ENCODE measurements at places on chromosomes 5 and 9.

- no peak for DNase-seq
Observed at GRCh38 chr9:128144239-128145181, 4.7 kb upstream of the LCN2 start.

GRCh38 chr9:116873937-116874914, 187.1 kb downstream of the TRIM32 start:
- no peak for DNase-seq

- no peak for DNase-seq
Observed at GRCh38 chr5:67476531-67476930, 279.9 kb upstream of the CD180 start.

DNA sequence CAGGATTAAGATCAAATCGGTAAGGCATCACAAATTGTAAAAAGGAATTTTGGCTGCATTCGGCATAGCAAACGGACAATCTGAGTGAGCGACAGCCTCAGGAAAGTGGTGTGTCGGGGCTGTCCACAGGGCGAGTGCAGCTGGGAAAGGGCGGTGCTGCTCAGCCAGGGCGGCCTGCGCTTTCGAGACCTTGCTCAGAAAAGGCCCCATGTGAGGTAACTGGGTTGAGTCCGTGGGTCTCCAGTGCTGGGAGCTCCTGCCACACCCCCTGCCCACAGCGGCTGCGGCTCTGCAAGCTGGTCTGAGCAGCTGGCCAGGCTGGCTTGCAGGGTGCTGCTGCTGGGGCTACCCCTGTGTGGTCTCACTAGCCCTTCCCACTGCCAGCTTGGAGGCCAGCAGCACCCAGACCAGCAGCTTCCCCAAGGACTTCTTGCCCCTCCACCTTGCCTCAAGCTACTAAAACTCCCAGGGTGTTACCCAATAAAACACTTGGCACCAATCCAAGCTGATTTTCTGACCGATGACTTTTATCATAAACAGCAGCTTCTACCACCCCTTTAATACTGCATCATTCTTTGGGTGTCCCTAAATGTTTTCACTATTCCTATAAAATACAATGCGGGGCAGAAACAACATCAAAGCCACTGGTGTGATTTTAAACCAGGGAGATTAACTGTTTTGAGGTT, 6.2 kb downstream of the SURF2 start:
- DNase-seq = no peak

- no peak for DNase-seq
Observed at GRCh38 chr9:112033237-112034215, 136.9 kb downstream of the UGCG start.

DNA sequence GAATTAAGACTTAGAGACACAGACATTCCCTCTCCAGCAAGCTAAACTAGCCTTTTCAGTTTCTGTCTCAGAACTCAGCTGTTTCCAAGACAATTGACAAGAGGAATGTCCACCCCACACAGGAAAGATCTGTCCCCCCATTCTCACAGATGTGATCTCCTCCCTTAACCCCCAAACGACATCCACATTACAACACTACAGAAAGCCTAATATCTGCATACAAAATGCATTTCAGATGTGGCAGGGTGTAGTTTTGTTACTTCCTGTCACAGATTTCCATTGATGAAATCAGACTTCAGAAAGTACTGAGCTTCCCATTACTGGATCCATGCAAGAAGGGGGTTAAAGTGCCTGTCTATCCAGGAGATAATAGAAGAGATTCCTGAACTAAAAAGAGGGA, 2.9 kb upstream of the ARSI start:
- no peak for DNase-seq

DNA sequence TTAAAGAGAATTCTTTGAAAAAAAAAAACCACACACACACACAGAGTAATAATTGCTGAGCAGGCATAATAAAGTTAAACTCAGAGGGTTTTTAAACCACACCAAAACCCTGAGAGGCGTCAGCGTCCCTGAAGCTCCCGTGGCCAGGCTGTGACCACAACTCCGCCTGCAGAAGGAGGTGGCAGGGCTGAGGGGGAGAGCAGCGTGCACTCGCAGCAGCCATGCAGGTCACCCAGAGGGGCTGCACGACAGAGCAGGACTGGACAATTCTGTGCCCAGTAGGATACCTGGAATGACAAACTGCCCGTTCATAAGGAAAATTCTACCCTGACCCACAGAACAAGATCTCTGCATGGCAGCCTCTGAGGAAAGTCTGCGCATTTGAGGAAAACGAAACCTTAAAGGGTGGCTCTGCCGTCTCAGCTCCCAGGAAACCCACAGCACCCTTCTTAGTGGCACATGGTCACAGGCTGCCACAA, 44.0 kb downstream of the ROR2 start:
- DNase-seq = peak; percentile 8

GRCh38 chr9:123440256-123440655, 84.3 kb downstream of the CRB2 start:
- no peak for DNase-seq

- DNase-seq = no peak
Observed at GRCh38 chr5:72009280-72009679, 98.0 kb upstream of the MAP1B start.

- DNase-seq = no peak
Observed at GRCh38 chr5:131150408-131150807, 14.6 kb downstream of the HINT1 start.

DNA sequence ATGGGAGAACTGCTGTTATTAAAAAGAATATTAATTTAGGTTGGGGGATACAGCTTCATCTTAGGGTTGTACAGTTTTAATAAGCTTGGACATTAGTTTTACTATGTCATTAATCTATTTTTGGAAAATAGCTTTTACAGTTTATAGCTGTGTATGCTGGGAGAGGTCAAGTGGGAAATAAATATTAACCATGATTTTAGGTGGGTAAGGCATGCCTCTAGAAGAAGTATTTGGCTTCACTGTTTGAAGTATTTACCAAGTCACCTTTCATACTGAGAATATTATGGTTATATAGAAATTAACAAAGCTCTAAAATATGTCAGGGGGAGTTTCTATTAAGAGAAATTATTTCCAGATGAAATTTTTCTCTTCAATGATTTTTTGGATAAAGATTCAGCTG, 5.2 kb downstream of the C5orf22 start:
- no peak for DNase-seq

GRCh38 chr5:88542786-88543185, 274.1 kb upstream of the TMEM161B start:
- no peak for DNase-seq

DNA sequence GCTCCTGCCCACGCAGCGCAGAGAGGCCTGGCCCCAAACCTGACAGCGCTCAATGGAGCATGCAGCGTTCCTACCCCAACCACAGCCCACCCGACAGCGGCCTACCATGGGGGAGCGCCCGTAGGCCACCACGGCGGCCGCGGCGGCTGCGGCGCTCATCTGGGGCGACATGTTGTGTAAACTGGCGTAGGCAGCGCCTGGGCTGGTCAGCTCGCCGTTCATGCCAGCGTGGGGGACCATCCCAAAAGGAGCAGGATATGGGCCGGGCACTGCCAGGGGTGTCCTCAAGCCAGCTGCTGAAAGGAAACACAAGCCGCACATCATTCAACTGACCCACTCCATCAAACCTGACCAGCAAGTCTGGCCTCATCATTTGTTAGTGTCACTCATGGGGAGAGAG, 77.7 kb downstream of the TLE1 start:
- DNase-seq = no peak

- DNase-seq = peak; percentile 65
Observed at GRCh38 chr5:139747583-139748504, 47.8 kb upstream of the PSD2 start.

DNA sequence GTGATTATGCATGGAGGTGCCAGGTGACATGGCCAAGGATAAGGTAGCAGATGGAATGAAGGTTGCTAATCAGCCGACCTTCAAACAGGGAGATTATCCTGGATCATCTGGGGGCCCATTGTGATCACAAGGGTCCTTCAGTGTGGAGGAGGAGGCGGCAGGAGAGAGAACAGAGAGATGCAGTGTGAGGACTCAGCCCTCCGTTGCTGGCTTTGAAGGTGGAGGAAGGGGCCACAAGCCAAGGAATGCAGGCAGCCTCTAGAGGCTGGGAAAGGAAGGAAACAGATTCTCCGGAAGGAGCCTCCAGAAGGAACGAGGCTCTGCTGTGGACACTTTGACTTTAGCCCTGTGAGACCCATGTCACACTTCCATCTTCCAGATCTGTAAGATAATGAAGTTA, 27.4 kb upstream of the EEIG1 start:
- DNase-seq = no peak

- no peak for DNase-seq
Observed at GRCh38 chr9:82604947-82605656, 457.8 kb downstream of the RASEF start.

GRCh38 chr9:136007934-136008692, 46.9 kb upstream of the UBAC1 start:
- DNase-seq = no peak

DNA sequence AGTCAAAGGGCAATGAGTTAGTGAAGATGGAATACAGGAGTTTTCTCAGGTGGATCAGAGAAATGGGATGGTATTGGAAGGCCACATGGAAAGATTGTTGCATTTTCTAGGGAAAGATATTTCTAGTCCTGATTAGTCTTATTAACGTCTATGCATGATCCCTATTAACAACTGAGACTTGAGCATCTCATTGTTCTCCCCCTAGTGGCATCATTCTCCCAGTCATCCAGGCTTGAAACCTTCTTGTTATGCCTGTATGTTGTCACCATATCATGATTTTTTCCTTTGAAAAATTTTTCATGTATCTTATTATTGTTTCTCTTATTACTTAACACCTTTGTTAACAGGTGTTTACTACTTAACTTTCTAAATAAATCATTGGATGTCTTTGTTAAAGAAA, 34.4 kb downstream of the KIF2A start:
- DNase-seq = no peak

DNA sequence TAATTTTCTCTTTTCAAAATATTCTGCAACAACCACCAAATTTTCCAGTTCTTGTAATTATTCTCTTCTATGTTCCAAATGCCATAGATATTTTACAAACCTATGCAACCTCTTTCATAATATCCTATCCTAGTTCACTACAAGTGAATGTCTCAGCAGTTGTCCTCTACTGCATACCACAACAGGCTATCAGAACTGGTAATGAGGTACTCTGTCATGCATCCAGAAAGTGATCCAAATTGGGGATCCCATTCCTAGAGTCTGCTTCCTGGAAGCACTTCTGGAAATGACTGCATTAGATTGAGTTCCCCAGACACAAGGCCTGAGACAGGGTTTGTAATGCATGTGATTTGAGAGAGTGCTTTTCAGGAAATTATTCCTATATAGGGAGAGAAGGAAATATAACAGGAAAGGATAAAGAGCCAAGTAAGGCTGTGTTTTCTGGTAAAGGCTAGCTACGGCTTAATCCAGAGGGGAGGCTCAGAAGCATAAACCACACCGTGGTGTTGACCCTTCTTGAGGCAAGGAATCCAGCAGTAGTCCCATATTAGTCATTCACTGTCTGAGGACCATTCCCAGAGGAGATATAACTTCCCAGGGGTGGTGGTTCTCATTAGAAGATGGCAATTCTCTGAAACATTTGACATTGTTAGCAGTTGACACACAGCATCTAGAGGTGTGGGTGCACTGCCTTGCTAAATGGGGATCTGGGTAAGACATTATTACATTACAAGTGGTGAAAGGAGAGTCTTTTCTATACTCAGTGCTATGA, 80.3 kb upstream of the FST start:
- no peak for DNase-seq

DNA sequence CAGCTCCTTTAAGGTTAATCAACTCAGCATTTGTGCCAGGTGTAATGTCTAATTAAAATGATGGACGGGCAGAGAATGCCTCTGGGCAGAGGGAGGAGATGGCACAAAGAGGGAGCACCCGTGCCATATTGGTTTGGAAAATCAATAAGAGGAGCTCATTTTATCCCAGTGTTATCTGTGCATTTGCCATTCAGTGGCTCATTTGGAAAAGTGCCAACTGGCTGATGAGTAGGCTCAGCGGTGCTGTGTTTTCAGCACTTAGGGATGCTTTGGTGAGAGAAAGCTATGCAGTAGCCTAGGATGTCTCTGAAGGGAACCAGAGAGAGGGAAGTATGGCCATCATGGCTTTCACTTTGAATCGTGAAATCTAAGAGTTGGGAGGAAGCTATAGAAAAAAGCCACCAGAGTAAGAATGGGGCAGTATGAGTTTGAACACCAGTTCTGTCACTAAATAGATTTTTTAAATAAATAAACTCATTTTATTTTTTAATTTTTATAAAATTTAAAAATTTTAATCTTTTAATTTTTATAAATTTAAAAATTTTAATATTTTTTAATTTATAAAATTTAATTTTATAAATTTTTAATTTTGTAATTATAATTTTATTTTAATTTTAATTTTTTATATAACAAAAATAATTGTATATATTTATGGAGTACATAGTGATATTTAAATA, 472.8 kb downstream of the BRINP1 start:
- no peak for DNase-seq

GRCh38 chr5:122816756-122817155, 28.7 kb upstream of the SNX24 start:
- DNase-seq = no peak

- DNase-seq = peak; percentile 12
Observed at GRCh38 chr5:145856285-145856818, 16.5 kb downstream of the GRXCR2 start.

- no peak for DNase-seq
Observed at GRCh38 chr5:32909207-32909606, 198.1 kb downstream of the NPR3 start.

DNA sequence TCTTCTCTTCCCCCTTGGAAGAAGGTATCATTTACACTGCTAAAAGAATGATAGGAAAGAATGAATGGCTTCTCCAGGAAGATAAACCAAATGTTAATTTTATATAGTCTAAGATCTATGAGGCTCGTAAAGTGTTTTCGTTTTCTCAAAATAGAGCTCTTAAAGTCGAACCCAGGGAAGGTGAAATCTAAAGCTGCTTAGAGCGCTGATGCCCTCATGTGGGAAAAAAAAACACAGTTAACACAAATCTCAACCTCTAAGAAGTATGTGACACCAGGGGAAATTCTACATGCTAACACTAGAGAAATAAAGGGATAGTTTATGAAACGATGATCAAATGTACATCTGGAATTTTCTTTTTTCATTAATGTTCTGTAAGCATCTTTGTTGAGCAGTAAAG, 257.9 kb downstream of the RASEF start:
- no peak for DNase-seq

DNA sequence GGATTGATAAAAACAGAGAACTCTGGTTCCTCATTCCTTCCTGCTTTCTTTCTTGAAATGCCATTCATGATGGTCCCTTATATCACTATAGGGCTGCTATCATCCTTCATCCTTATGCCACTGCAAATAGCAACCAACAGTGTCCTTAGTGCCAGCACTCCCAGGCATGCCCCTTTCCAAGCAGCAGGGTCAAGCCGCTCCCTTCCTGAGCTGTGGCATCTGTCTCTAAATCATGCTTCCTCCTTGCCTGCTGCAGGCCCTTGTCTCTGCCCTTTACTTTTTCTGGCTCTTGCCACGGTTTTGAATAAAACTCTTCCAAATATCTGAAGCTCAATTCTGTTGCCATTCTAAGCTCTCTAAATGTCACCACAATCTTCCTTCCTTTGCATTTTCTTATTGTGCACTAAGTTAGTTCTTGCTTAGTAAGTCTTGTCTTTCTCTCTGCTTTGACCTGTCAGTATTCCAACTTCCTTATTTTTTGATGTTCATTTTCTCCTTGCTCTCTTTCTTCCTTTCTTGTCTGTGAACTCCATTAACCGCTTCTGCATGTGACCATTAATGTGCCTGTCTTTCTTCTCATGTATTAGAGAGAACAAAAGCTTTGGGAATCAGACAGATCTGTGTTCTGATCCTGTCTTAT, 19.9 kb downstream of the TLR4 start:
- DNase-seq = no peak
